H1 (cell line): ENCODE measurements at places on chromosomes 1 and 21. TPM values are rescaled to one million over a fixed set of nuclear protein-coding genes. Genes with fewer than 3 reads are reported as not detected.

- no peaks in the 10 kb centered on the region for H3K27me3 ChIP-seq
- H3K36me3 ChIP-seq: no peaks in the 10 kb centered on the region
- no peak overlapping the region for H3K27ac ChIP-seq
- H3K4me3 ChIP-seq: no peak overlapping the region
These were observed 13.8 kb downstream of the RGS4 start for GRCh38 chr1:163082971-163083370.

DNA sequence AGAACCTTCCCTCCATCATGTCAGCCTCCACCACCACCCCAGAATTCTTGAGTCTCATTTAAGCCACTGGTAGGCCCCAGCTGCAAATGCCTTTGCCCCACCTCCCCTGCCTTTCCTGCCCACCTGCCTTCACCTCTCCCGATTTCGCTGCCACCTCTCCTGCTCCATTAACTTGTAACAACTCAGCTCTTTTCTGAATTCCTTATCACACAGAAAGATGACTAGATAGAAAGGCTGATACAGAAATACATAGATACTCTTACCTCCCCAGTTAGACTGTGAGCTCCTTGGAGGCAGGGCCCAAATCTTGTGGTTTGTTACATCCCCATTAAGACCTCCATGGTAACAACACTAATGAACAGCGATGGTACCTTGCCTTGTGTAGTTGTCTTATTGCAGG is 69.5 kb downstream of the ATP5PO start:
- no peak overlapping the region for H3K4me3 ChIP-seq
- H3K27ac ChIP-seq: no peak overlapping the region
- H3K4me1 ChIP-seq: no peaks in the 10 kb centered on the region; the same call in 1 of the 2 replicates
- H3K27me3 ChIP-seq: no peaks in the 10 kb centered on the region
- H3K36me3 ChIP-seq: no peaks in the 10 kb centered on the region

- H3K4me1 ChIP-seq: no peaks in the 10 kb centered on the region; the same call in 1 of the 2 replicates
- no peak overlapping the region for H3K27ac ChIP-seq
- DNase-seq: no peak
- peaks cover 9% of the 10 kb centered on the region; the same call in 1 of the 2 replicates for H3K27me3 ChIP-seq
- H3K4me3 ChIP-seq: no peak overlapping the region
These were observed 6.7 kb downstream of the CITED4 start for GRCh38 chr1:40855513-40855912.

- H3K27ac ChIP-seq: no peak overlapping the region
- no peaks in the 10 kb centered on the region for H3K27me3 ChIP-seq
- H3K36me3 ChIP-seq: no peaks in the 10 kb centered on the region
- H3K4me3 ChIP-seq: no peak overlapping the region
- DNase-seq: no peak
These were observed 5.2 kb upstream of the AGPAT3 start for GRCh38 chr21:43859747-43860214.

DNA sequence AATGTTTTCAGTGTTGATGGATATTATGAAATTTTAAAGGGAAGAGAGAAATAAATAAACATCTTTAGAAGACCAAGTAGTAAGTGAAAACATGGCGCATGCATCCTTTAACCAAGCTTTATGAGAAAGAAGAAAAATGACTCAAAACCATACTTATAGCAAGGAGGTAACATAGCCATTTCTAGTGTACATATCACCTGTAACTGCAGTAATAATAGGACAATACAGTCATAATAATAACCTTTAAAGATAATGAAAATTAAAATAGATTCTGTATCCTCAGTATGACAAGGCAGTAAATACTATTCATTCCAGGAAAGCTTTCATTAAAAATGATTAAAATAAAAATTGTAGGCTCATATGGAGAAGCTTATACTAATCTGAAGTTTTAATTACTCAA is 141.2 kb downstream of the COL24A1 start:
- H3K4me3 ChIP-seq: no peak overlapping the region
- H3K27ac ChIP-seq: no peak overlapping the region
- H3K27me3 ChIP-seq: no peaks in the 10 kb centered on the region
- H3K36me3 ChIP-seq: no peaks in the 10 kb centered on the region
- no peak for DNase-seq

DNA sequence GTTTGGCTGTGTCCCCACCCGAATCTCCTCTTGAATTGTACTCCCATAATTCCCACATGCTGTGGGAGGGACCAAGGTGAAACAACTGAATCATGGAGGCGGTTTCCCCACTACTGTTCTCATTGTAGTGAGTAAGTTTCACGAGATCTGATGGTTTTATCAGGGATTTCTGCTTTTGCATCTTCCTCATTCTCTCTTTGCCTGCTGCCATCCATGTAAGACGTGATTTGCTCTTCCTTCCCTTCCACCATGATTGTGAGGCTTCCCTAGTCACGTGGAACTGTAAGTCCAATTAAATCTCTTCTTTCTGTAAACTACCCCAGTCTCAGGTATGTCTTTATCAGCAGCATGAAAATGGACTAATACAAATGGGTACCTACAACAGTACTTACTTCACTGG is 73.5 kb downstream of the PIK3R3 start:
- no peak overlapping the region for H3K27ac ChIP-seq
- H3K36me3 ChIP-seq: peaks cover 11% of the 10 kb centered on the region
- no peaks in the 10 kb centered on the region for H3K4me1 ChIP-seq

GRCh38 chr21:8989721-8990325 is 1531.6 kb upstream of the TPTE start:
- H3K27me3 ChIP-seq: no peaks in the 10 kb centered on the region
- no peak overlapping the region for H3K4me3 ChIP-seq
- no peak overlapping the region for H3K27ac ChIP-seq
- DNase-seq: no peak

- H3K4me3 ChIP-seq: peak overlapping the region; percentile 30
- H3K27ac ChIP-seq: no peak overlapping the region
- DNase-seq: peak; percentile 91
- H3K27me3 ChIP-seq: peaks cover 9% of the 10 kb centered on the region
These were observed 3.8 kb upstream of the PLEKHA6 start for GRCh38 chr1:204363335-204364114.

GRCh38 chr1:232340446-232340845 is 289.5 kb downstream of the SIPA1L2 start:
- DNase-seq: no peak
- H3K4me3 ChIP-seq: no peak overlapping the region
- no peaks in the 10 kb centered on the region for H3K36me3 ChIP-seq
- H3K27ac ChIP-seq: no peak overlapping the region

Gene CYB5RL
- polyA plus RNA-seq: 13.2 and 14.8 TPM in 2 replicates

Gene CFAP74
- 0.09 and 0.22 TPM in 2 replicates for polyA plus RNA-seq
